ENCODE measurements at places on chromosomes 11 and 22. TPM values are rescaled to one million over a fixed set of nuclear protein-coding genes. Genes with fewer than 3 reads are reported as not detected.
A peak's percentile ranks its signal among the peaks of the same experiment; 100 is the strongest.

GRCh38 chr11:109034339-109034696 lies 369.4 kb downstream of the DDX10 start:
- no peak for DNase-seq

DNA sequence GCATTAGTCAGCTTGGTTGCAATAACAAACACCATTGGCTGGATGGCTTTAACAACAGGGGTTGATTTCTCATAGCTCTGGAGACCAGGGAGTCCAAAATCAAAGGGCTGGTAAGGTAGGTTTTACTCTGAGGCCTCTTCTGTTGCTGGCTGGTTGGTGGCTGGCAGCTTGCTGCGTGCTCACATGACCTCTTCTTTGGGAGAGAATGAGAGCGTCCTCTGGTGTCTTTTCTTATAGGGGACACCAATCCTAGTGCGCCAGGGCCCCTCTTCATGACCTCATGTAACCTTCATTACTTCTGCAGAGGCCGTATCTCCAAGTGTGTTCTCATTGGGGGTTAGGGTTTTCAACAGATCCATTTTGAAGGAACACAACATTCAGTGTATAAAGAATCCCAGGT lies 1308.3 kb downstream of the TBC1D22A start:
- DNase-seq, result no peak

- no peak for DNase-seq
Measured at GRCh38 chr22:32341122-32341740, 16.4 kb upstream of the RFPL3 start.

DNA sequence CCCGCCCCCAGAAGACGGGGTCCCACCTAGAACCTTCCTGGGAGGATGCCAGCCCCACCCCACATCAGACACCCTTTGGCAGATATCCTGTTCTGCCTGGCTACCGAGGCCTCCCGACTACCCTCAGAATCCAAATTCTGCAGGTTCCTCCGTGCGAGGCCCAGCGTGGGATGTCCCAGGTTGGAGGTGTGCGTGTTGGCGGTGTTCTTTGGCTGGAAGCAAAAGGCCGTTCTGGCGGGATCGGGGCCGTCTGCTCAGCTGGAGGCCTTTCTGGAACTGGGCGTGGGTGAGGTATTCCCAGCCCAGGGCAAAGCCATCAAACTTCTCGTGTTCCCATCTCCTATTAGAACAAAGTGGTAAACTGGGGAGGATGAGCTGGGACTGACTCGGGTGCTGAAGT lies 32.6 kb downstream of the NUP50 start:
- DNase-seq, result no peak

The OLFML1 gene
- not detected for total RNA-seq

The LGR4 gene
- total RNA-seq, result 1.1 TPM

GRCh38 chr11:106957030-106957482 lies 61.2 kb downstream of the GUCY1A2 start:
- DNase-seq, result no peak

- no peak for DNase-seq
Measured at GRCh38 chr11:67312187-67313021, 9.1 kb downstream of the SSH3 start.

DNA sequence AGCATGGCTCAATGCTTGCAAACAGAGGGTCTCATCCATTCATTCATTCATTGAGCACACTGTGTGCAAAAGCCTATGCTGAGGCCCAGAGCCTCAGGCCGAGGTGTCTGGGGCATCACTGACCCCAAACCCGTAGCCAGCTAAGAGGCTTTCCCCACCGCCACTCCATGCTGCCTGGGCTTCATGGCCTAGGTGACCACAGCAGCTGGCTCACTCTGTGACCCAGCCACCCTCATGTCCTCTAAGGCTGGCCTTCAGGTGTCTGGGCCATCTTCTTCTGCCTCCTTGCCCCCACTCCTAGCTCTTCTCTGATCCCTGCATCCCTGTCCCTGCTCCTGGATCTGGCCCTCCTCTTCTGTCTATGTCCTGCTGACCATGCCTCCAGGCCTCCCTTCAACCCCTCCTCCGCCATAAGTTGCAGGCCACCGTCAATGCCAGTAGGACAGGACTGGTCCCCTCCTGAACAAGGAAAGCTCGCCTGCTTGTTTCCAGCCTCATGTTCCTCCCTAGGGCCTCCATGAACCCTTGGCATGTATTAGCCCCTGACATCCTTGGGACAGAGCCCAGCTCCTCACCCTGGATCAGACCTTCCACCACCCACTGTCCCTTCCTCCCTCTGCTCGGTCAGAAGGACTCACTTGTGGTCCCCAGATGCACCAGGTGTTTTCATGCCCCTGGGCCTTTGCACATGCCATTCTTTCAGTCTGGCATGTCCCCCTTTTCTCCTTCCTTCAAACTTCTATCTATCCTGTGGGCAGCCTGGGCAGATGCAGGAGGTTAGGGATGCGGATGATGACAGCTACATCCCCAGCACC lies 92.8 kb downstream of the MYEOV start:
- DNase-seq, result no peak

- no peak for DNase-seq
Measured at GRCh38 chr11:46051102-46051501, 70.2 kb downstream of the PHF21A start.

The MRGPRX3 gene
- not detected for total RNA-seq

The KRTAP5-2 gene
- not detected for total RNA-seq

GRCh38 chr11:84884836-84885235 lies 742.3 kb downstream of the DLG2 start:
- no peak for DNase-seq

The HTR3A gene
- not detected for total RNA-seq

DNA sequence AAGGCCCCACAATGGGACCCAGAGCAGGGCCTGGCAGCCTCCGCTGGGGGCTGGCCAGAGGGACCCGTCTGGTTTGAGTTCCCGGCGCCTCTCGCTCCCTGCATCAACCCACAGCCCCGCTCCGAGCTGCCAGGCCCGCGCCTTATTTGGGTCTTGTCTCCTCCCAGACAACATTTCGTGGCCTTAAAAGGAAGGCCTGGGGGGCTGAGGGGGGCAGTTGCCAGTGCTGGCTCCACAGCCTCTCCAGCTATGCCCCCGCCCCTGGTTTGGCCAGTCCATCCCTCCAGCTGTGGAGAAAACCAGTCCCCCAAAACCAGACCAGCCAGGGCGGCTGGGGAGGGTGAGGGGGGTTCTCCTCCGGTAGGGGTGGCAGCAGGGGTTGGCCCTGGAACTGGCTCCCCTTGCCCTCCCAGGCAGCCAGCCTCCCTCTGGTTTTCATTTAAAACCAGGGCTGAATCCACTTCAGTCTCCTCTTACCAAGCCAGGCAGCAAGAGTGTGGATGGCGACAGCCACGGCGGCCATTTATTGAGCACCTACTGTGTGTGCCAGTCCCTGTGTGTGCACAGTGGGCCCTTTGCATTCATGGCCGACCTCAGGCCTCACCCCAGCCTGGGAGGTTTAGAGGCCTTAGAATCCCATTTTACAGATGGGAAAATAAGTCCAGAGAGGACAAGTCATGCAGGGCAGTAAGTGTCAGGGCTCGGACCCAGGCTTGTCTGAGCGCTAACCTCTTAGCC lies 18.6 kb downstream of the EMID1 start:
- DNase-seq, result no peak

DNA sequence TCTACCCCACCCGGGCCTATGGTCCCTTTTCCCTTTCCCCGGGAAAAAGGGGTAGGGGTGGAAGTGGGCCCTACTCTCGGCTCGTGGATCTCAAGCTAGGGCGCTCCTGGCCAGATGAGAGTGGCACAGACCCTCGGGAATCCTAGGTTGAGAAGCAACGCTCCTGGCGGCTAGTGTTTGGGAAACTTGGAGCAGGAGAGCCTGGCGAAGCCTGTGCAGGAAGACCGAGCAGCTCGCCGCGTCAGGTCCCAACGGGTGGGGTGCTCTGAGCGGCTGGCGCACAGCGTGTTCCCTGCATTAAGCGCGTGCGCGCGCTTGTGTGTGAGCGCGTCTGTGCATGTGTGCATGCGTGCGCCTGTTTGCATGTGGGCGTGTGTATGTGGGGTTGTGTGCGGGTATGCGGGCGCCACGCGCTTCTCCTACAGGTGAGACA lies 7.1 kb upstream of the FLI1 start:
- peak; percentile 39 for DNase-seq

- no peak for DNase-seq
Measured at GRCh38 chr22:22773979-22774604, 113.5 kb upstream of the IGLL5 start.

DNA sequence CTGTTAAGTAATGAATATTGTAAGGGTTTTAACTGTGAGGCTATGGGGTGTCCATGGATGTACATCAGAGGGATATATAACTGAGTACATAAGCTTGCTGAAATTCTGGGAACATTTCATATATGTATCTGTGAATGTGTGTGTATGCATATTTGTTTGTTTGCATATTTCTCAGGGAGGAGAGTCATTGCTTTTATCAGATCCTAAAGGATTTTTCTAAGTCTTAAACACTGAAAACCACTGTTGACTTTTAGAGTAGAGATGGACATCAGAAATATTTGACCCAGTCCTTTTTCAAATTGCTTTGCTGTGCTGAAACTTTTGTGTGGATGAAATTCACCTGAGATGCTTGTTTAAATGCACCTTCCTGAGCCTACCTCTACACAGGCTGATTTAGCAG lies 410.6 kb downstream of the METTL15 start:
- no peak for DNase-seq

- no peak for DNase-seq
Measured at GRCh38 chr11:73662445-73663157, 16.2 kb downstream of the PLEKHB1 start.

- no peak for DNase-seq
Measured at GRCh38 chr22:45418056-45418769, 4.7 kb downstream of the RIBC2 start.

The INSC gene
- 0.60 TPM for total RNA-seq

- DNase-seq, result no peak
Measured at GRCh38 chr11:130209128-130209932, 49.7 kb downstream of the ST14 start.

DNA sequence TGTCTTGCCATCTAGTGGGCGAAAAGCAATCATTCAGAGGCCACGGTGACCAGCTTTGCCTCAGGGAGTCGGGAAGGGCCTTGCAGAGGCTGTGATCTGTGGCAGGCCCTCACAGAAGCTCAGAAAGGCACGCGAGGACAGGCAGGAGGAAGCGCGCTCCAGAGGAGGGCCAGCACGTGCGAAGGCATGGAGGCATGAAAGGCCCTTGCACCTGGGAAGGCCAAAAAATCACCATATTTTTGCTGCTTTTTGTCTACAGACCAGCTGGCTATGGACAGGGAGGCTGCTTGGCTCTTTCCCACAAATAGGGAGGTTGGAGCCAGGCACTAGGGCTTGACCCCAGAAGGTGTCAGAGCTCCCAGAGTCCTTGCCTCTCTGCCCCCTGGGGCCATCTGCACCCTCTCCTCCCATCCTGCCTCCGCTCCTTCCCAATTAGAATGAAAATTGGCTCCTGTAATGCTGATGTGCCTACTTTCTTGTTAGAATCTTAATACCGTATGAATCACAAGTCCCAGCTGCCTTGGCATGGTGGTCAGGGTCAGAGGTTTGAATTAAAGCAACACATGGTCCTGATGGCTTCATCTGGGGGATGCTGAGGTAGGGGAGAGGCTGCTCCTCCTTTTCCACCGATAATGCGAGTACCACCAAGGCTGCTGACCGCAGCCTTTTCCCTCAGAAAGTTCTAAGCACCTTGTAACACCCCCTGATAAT lies 69.1 kb downstream of the FEZ1 start:
- DNase-seq, result no peak
